Adipose tissue (tissue), 3 donors: ENCODE measurements at places on chromosomes 12 and 14. TPM values are rescaled to one million over a fixed set of nuclear protein-coding genes. Genes with fewer than 3 reads are reported as not detected.

The CMKLR1 gene
- 5.3 TPM for polyA plus RNA-seq

The SVOP gene
- polyA plus RNA-seq, result not detected

The COCH gene
- 3.3 TPM for polyA plus RNA-seq

The ART4 gene
- polyA plus RNA-seq, result 0.74 TPM

The TMTC3 gene
- polyA plus RNA-seq, result 1.3 TPM

The CLEC2A gene
- not detected for polyA plus RNA-seq

The DPPA3 gene
- not detected for polyA plus RNA-seq

The COA8 gene
- 49.3 TPM for polyA plus RNA-seq

The ASPG gene
- polyA plus RNA-seq, result 0.67 TPM

The SYCP3 gene
- polyA plus RNA-seq, result 0.12 TPM

The GPR84 gene
- polyA plus RNA-seq, result 0.24 TPM

The RBM19 gene
- polyA plus RNA-seq, result 10.7 TPM

The INHBC gene
- not detected for polyA plus RNA-seq

The HOXC6 gene
- polyA plus RNA-seq, result 0.95 TPM

The TROAP gene
- 0.22 TPM for polyA plus RNA-seq

The AQP6 gene
- polyA plus RNA-seq, result 0.06 TPM

The FZD10 gene
- 0.79 TPM for polyA plus RNA-seq

The FOXG1 gene
- not detected for polyA plus RNA-seq

The DCP1B gene
- 8.0 TPM for polyA plus RNA-seq

The AQP5 gene
- 0.98 TPM for polyA plus RNA-seq

The GPR68 gene
- polyA plus RNA-seq, result 0.15 TPM

The P2RX2 gene
- 1.5 TPM for polyA plus RNA-seq

The SLC38A4 gene
- polyA plus RNA-seq, result 1.7 TPM

The SERPINA1 gene
- polyA plus RNA-seq, result 56.2 TPM

The RBP5 gene
- 1.9 TPM for polyA plus RNA-seq

The FOXN4 gene
- polyA plus RNA-seq, result 0.04 TPM

The ETFBKMT gene
- 3.4 TPM for polyA plus RNA-seq

The TESPA1 gene
- 0.67 TPM for polyA plus RNA-seq

The ABCD2 gene
- 11.8 TPM for polyA plus RNA-seq

The ACYP1 gene
- 6.8 TPM for polyA plus RNA-seq

The SYNDIG1L gene
- 0.10 TPM for polyA plus RNA-seq

The TPPP2 gene
- polyA plus RNA-seq, result not detected

The PAPLN gene
- 3.9 TPM for polyA plus RNA-seq
